ENCODE measurements at places on chromosomes 6 and 20.

DNA sequence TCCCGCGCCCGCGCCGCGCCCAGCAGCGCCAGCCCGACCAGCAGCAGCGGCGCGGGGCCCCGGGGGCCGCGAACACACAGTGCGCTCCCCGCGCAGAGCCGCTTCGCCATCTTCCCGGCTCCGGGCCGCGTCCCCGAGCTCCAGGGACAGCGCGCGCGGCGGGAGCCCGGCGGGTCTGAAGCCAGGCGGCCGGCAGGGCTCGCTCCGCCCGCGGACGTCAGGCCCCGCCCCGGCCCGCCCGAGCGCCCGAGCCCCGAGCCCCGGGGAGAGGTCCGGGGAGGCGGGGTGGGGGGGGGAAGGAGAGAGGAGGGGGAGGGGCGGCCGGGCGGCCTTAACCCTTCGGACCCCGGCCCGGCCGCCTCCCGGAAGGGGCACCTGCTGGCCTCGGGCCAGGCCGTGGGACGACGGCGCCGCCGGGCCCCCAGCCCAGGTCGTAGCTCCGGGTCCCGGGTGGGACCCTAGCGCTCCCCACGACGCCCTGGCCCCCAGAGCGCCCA, at the start of gene LAMA5:
LAMA5 (minus strand) TSS at position 177 of the 497 bp plus-strand sequence; CDS start at position 110, 67 bp downstream.
- peaks cover 81% of the 10 kb centered on the region for H3K4me1 ChIP-seq
- peaks cover 32% of the 10 kb centered on the region for H3K36me3 ChIP-seq
- peak within 1 kb of the TSS; percentile 93 for H3K27ac ChIP-seq
- no peak for DNase-seq
- H3K4me3 ChIP-seq: peak within 1 kb of the TSS; percentile 80

DNA sequence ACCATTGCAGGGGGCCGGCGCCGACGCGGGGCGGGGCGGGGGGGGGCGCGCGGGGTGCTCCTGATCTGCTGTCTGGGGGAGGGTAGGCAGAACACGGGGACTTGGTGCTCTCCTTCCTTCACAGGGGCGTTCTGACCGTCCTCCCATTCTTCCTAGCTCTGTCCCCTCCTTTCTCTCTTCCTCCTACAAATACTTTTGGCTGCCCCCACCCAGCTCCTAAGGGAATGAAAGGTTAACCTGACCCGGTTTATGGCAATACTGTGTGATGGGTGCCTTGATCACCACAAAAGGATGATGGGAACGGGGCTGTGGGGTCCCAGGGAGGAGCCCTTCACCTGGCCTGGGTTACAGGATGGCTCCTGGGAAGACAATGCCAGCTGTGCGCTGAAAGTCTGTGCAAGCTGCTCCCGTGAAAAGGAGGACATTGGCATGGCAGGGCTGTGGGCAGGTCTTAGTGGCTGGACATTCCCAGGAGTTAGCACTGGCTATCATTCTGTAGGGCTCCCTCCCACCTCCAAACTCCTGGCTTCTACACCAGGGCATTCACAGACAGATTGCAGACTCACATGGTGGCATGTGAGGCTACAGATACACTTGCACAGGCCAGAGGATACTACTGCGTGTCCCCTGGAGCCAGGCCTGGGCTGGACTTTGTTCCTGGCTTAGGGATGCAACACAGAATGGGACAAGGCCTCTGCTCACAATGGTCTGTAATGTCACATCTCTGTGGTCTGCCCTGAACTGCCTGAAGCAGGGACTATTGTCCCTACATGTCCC, 1.9 kb upstream of the TPD52L2 start:
- peaks cover 39% of the 10 kb centered on the region for H3K4me1 ChIP-seq
- no peaks in the 10 kb centered on the region for H3K27me3 ChIP-seq
- DNase-seq: peak; percentile 14
- peaks cover 32% of the 10 kb centered on the region for H3K36me3 ChIP-seq

GRCh38 chr6:162733489-162733888, 5.7 kb downstream of the PACRG start:
- H3K36me3 ChIP-seq: no peaks in the 10 kb centered on the region
- DNase-seq: no peak
- no peaks in the 10 kb centered on the region for H3K4me1 ChIP-seq
- no peak overlapping the region for H3K27ac ChIP-seq

- no peaks in the 10 kb centered on the region for H3K4me1 ChIP-seq
- no peaks in the 10 kb centered on the region for H3K27me3 ChIP-seq
- H3K4me3 ChIP-seq: no peak overlapping the region
- no peaks in the 10 kb centered on the region for H3K36me3 ChIP-seq
- peak; percentile 70 for DNase-seq
- H3K27ac ChIP-seq: peak overlapping the region; percentile 71
Measured at GRCh38 chr6:64217721-64218620, 582.4 kb downstream of the PHF3 start.

GRCh38 chr20:46670228-46670584, 18.9 kb upstream of the SLC13A3 start:
- H3K4me1 ChIP-seq: peaks cover 4% of the 10 kb centered on the region
- H3K27ac ChIP-seq: no peak overlapping the region
- no peaks in the 10 kb centered on the region for H3K27me3 ChIP-seq

GRCh38 chr20:828987-829386, 4.5 kb upstream of the FAM110A start:
- no peak overlapping the region for H3K4me3 ChIP-seq
- DNase-seq: no peak
- H3K27me3 ChIP-seq: no peaks in the 10 kb centered on the region
- H3K4me1 ChIP-seq: peaks cover under 1% of the 10 kb centered on the region
- no peak overlapping the region for H3K27ac ChIP-seq
- no peaks in the 10 kb centered on the region for H3K36me3 ChIP-seq

DNA sequence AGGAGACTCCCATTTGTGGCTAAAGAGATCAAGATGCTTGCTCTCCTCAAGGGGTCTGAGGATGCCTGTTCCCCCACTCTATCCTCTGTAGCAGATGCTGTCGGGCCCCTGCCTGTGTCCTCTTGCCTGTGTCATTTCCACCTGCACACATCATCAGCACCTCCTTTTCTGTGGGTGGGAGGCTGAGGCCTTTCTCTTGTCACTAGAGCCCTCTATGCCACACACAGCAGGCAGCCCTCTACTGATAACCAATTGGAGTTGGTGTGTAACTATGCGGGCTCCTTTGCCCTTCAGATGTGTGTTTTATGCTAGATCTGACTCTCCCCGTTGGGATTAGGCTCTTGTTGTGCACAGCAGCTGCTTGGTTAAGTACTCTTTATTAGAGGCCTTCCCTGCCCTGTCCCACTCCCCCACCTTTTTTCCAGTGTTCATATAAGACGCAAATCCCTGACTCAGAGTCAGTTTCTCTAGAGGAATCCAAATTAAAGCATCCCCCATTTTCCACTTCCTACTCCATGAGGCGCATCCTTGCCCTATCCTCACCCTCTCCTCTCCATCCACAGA, 7.7 kb downstream of the TREML2 start:
- H3K27me3 ChIP-seq: peaks cover 53% of the 10 kb centered on the region
- H3K27ac ChIP-seq: no peak overlapping the region
- no peak overlapping the region for H3K4me3 ChIP-seq
- DNase-seq: no peak
- no peaks in the 10 kb centered on the region for H3K36me3 ChIP-seq

DNA sequence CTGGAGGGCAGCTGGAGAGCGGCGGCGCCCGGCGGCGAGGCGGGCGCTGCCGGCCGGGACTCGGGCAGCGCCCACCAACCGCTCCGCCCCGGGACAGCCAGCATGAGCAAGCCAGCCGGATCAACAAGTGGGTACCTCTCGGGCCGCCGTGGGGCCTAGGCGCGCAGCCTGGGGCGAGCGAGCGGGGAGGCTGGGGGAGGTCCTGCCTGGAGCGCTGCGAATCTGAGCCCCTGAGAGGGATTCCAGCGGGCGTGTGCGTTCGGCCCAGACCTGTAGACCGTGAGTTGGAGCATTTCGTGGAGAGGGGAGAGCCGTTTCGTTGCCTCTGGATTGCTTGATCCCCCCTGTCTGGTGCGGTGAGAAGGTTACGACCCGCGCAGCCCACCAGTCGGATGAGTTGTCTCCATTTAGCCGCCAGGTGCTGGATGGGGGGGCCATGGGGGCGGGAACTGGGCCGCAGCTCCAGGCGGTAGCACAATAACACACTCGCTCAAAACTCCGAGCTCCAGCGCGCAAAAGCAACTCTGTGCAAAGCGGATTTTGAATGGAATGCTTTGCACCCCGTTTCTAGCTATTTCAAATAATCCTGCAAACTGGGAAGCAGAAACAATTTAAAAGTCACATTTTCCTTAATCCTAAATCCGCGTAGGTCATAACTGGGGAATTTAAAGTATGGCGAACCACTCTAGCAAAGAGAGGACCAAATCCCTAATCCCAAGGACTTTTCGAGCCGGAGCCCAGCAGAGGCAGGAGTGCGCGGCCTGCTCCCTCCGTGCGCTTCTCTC, 1.0 kb downstream of the NR2E1 start:
- H3K4me3 ChIP-seq: no peak overlapping the region
- DNase-seq: no peak
- H3K36me3 ChIP-seq: no peaks in the 10 kb centered on the region
- H3K27me3 ChIP-seq: peaks cover 100% of the 10 kb centered on the region

- H3K27me3 ChIP-seq: no peaks in the 10 kb centered on the region
- H3K4me1 ChIP-seq: no peaks in the 10 kb centered on the region
- no peak overlapping the region for H3K4me3 ChIP-seq
Measured at GRCh38 chr20:4009309-4009708, 6.0 kb downstream of the RNF24 start.

DNA sequence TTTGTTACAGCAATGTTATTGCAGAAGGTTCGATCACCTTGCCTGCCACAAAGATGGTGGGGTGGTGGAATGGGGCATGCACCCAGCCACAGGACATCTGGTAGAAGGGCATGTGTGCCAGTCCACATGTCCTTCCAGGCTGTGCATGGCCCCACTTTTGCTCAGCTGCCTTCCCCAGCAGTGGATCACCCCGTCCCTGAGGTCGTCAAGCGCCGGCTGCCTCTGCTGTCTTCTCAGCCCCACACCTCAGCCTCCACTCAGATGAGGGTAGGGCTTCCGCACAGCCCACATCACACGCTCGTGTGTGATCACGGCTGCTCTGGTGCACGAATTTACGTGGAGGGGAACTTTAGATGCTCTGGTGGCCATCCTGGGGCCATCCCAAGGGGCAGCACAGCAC, 109.5 kb upstream of the PMEPA1 start:
- no peak for DNase-seq
- no peaks in the 10 kb centered on the region for H3K4me1 ChIP-seq
- H3K27me3 ChIP-seq: peaks cover 6% of the 10 kb centered on the region
- no peak overlapping the region for H3K27ac ChIP-seq

- H3K4me3 ChIP-seq: no peak overlapping the region
- H3K27me3 ChIP-seq: no peaks in the 10 kb centered on the region
- no peak overlapping the region for H3K27ac ChIP-seq
- no peak for DNase-seq
- no peaks in the 10 kb centered on the region for H3K4me1 ChIP-seq
- H3K36me3 ChIP-seq: no peaks in the 10 kb centered on the region
Measured at GRCh38 chr20:39424962-39425678, 463.0 kb downstream of the DHX35 start.

DNA sequence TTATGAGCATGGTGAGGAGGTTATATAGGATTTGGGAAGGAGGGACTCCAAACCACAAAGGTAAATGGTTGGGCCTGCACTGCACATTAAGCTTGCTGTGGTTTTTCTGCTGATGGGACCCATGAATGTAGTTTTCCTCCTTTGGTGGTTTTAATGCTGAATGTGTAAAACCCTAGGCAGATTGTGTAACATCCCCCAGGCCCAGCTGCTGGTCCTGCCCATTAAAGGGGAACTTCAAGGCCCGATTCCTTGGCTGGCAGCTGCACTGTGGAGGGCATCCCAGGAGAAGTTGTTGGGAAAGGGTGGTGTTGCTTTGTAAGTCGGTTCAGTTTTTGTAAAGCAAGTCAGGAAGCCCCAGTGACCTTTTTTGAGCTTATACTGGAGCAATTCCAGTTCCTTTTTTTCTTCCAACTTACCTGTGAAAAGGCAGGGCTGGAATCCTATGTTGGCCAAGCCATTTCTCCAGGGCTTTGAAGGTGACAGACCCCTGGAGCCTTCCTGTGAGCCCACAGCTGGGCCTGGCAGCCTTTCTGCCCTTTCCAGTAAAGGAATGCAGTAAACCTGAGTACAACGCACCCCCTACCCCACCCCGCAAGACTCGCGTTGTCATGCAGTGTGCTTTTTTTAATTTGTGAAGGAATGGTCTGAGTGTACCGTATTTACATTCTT, 43.1 kb upstream of the NAA20 start:
- no peaks in the 10 kb centered on the region for H3K27me3 ChIP-seq
- H3K36me3 ChIP-seq: peaks cover 26% of the 10 kb centered on the region
- peak overlapping the region; percentile 96 for H3K4me3 ChIP-seq

DNA sequence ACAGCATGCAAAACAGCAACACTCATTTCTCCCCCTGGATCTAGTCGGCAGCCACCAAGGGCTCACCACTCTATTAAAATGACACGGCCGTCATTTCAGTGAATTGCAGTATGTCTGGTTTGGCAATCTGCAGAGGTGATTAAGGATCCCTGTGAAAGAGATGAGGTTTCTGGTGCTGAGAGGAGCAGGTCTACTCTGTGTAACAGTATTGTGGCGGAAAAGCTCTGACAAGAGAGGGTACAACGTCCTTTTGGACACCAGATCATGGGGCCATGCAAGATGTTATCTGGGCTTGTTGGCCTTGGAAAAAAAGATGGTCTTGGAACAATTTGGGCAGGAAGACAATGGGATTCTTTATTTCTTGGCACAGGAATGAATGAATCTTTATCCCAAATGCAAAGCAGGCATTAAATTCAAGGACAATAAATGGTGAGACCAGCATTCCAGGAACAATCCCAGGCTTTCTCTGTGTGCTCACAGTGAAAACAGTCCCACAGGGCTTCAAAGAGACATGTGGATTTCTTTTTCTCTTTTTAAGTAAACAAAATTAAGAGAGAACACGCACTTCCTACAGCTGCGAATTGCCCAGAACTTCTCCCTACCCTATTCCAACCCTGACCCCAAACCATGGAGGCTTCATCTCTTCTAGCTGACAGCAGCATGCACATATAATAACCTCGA, 33.7 kb upstream of the ADGRF1 start:
- no peaks in the 10 kb centered on the region for H3K27me3 ChIP-seq
- no peak overlapping the region for H3K4me3 ChIP-seq
- no peaks in the 10 kb centered on the region for H3K36me3 ChIP-seq
- DNase-seq: peak; percentile 70
- H3K4me1 ChIP-seq: peaks cover 3% of the 10 kb centered on the region
- no peak overlapping the region for H3K27ac ChIP-seq

- H3K27me3 ChIP-seq: no peaks in the 10 kb centered on the region
- H3K4me3 ChIP-seq: no peak overlapping the region
- DNase-seq: no peak
Measured at GRCh38 chr6:49995278-49995677, 25.9 kb upstream of the DEFB113 start.

- H3K27me3 ChIP-seq: peaks cover 7% of the 10 kb centered on the region
- H3K4me1 ChIP-seq: peaks cover 11% of the 10 kb centered on the region
- DNase-seq: no peak
Measured at GRCh38 chr6:138032571-138032970, 74.6 kb downstream of the PERP start.

GRCh38 chr6:150482883-150483409, 114.1 kb downstream of the IYD start:
- no peak overlapping the region for H3K27ac ChIP-seq
- no peak for DNase-seq
- no peaks in the 10 kb centered on the region for H3K27me3 ChIP-seq
- no peaks in the 10 kb centered on the region for H3K4me1 ChIP-seq
